Thyroid gland (tissue), 4 donors: ENCODE measurements at places on chromosomes 2 and 18. TPM values are rescaled to one million over a fixed set of nuclear protein-coding genes. Genes with fewer than 3 reads are reported as not detected.

IL1R2 gene
- 3.3 TPM for total RNA-seq

HOXD4 gene
- 1.6 TPM for total RNA-seq

TGFA gene
- 23.0 TPM for total RNA-seq

KIAA1328 gene
- total RNA-seq = 24.5 TPM

SH3BP4 gene
- total RNA-seq = 55.4 TPM

ITGB6 gene
- total RNA-seq = 13.1 TPM

SP100 gene
- total RNA-seq = 84.6 TPM

ARHGAP28 gene
- total RNA-seq = 2.8 TPM

CELF4 gene
- not detected for total RNA-seq

DNA sequence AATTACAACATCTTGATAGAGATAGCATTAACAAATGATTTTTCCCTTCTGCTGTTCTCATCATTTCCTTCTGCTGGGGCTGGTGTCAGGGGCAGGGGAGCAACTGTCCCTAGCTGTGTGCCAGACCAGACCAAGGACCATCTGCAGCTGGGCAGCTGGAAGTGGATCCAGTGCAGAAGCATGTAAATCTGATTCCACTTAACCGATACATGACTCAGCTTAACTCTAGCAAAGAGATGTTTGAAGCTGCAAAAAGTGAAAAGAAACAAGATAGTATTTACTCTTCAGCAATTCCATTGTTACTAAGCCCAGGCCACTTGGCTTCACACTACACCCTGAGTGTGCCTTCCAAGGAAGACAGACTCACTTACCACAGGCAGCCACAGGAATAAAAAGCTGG lies 151.1 kb downstream of the GALNT1 start:
- DNase-seq = no peak

DNA sequence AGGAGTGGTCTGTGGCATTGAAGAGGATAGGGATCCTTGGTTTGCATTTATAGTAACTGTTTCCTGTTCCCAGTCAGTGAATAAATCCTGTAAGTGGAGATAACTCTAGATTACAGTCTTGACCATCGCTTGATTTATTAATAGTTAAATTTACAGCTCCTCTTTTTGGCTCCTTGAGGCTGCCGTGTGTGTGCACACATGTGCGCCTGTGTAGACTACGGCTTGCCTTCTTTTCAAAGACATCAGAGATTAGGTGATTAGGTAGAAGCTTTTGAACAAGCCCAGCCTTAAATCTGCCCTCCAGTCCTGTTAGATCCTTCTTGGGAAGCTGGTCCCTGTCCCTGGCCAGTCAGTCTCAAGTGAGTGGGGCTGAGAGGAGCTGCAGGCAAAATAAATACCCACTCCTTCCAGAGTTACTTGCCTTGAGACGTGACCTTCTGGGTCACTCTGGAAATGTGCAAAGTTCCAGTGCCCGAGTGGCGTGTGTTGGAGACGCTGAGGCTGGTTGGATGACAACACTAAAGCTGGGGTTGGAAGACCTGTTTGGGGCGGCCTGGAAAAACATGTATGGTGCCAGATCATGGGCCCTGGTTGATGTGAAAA lies 32.0 kb downstream of the TCF7L1 start:
- DNase-seq = no peak

GRCh38 chr2:240257940-240258580 lies 117.6 kb upstream of the OTOS start:
- no peak for DNase-seq
